ENCODE measurements at places on chromosomes 13 and 19. TPM values are rescaled to one million over a fixed set of nuclear protein-coding genes. Genes with fewer than 3 reads are reported as not detected.
A peak's percentile ranks its signal among the peaks of the same experiment; 100 is the strongest.

DNA sequence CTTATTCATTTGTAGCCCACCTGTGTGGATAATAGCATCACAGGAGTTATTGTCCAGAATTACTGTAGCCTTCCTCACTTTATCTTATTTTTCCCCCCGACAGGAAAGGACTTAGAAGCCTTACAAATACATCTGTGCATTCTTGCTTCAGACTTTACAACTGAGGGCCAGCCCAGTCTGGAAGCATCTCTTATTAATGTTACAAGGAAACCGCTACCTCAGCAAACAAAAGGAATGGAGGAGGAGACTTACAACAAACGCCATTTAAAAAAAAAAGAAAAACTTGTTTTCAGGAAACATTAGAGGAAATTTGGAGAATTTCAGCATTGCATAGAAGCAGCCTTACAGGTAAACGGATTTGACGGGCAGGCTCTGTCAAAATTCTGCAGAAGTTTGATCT is 45.2 kb downstream of the GARRE1 start:
- H3K27ac ChIP-seq, result no peak overlapping the region
- peaks cover 5% of the 10 kb centered on the region for H3K36me3 ChIP-seq
- H3K4me3 ChIP-seq, result no peak overlapping the region
- H3K27me3 ChIP-seq, result no peaks in the 10 kb centered on the region
- no peak for DNase-seq
- no peaks in the 10 kb centered on the region for H3K4me1 ChIP-seq

GRCh38 chr13:28540612-28541011 is 45.7 kb upstream of the FLT1 start:
- no peaks in the 10 kb centered on the region for H3K36me3 ChIP-seq
- peaks cover 5% of the 10 kb centered on the region for H3K4me1 ChIP-seq

Gene CATSPERD
- total RNA-seq, result not detected

DNA sequence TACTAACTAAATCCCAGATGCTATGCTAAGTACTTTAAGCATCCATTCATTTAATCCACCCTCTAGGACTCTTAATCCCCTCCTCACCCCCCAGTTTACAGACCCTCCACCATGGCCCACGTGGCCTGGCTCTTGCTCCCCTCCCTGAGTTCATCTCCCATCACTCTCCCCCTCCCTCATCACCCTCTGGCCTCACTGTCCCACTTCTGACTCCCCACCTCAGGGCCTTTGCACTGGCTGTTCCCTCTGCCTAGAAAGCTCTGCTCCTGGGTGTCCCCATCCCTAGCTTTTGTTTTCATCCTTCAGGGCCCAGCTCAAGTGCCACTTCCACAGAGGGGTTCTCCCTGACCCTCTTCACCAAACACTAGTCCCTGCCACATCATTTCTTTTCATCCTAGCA is 4.2 kb downstream of the B9D2 start:
- no peaks in the 10 kb centered on the region for H3K27me3 ChIP-seq
- no peak overlapping the region for H3K4me3 ChIP-seq
- peaks cover 69% of the 10 kb centered on the region for H3K4me1 ChIP-seq
- DNase-seq, result no peak

DNA sequence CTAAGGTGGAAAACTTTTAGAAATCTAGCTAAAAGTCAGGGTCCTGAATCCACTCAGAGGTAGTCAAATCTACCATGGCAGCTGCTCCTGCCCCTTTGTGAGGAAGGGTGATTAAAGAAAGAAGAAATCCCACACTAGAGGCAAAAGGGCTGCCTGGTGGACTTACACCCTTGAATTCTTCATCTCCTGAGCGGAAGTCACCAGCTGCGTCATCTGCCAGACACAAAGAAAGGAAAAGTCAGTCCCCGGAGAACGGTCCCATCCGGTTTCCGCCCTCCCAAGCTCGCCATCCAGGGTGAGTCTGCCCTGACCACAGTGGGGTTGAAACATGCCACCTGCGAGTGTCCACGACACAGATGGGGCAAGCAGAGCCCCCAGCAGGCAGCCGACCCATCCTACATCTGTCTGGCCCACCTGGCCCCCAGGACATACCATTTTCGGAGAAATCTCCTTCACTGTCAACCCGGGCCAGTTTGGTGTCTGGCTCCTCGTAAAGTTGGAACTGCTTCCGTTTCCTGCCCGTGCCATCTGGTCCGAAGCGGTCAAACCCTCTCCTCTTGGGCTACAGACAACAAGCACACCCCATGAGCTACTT is 7.7 kb downstream of the AKAP8 start:
- H3K36me3 ChIP-seq, result peaks cover 18% of the 10 kb centered on the region
- no peak for DNase-seq
- H3K27me3 ChIP-seq, result no peaks in the 10 kb centered on the region
- no peak overlapping the region for H3K27ac ChIP-seq
- no peak overlapping the region for H3K4me3 ChIP-seq
- peaks cover 4% of the 10 kb centered on the region for H3K4me1 ChIP-seq

DNA sequence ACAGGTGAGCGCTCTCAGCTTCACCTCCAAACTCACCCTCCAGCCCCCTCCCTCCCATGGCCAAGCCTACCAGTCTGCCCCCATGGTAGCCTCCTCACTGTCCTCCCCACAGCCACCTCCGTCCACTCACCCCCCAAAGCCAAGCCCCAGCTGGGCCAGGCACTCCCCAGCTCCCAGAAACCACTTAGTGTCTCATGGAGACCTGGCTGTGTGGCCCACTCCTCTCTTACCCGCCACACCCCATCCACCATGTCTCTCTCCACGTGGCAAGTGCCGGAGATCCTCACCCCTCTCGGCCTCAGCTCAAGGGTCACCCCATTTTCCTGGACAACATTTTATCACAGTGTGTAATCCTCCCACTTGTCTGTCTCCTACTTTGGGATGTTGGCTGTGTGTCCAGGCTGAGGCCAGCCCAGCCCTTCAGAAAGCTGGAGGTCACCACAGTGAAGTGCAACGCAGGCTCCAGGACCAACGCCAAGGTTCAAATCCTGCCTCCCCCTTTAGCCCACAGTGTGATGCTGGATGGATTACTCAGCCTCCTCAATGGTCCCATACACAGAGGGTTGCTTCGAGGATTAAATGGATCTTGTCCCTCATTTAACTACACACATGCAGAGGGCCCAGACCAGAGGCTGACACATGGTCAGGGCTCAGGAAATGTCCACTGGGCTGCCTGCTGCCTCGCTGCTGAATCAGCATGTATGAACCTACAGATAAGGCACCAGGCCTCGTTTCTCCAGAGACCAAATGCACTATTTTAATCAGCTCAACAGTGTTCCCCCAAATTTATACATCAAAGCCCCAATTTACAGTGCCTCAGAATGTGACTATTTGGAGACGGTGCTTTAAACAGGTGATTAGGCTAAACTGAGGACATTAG is 71.3 kb downstream of the CEBPG start:
- peaks cover 1% of the 10 kb centered on the region for H3K4me1 ChIP-seq
- no peak for DNase-seq
- H3K27me3 ChIP-seq, result no peaks in the 10 kb centered on the region
- no peak overlapping the region for H3K27ac ChIP-seq
- H3K36me3 ChIP-seq, result no peaks in the 10 kb centered on the region

- H3K27ac ChIP-seq, result peak overlapping the region; percentile 84
- H3K36me3 ChIP-seq, result peaks cover 43% of the 10 kb centered on the region
- H3K4me1 ChIP-seq, result peaks cover 64% of the 10 kb centered on the region
- H3K4me3 ChIP-seq, result peak overlapping the region; percentile 76
- peaks cover 25% of the 10 kb centered on the region for H3K27me3 ChIP-seq
- peak; percentile 16 for DNase-seq
Observed at GRCh38 chr13:41459432-41460073, 2.2 kb downstream of the RGCC start.

Gene ZNF763
- 1.9 TPM for total RNA-seq

- H3K27ac ChIP-seq, result peak overlapping the region; percentile 77
- H3K4me1 ChIP-seq, result peaks cover 23% of the 10 kb centered on the region
- no peaks in the 10 kb centered on the region for H3K27me3 ChIP-seq
- peak; percentile 59 for DNase-seq
- H3K36me3 ChIP-seq, result peaks cover 57% of the 10 kb centered on the region
Observed at GRCh38 chr19:12194827-12195731, 32.2 kb downstream of the ZNF136 start.

- H3K4me1 ChIP-seq, result peaks cover 14% of the 10 kb centered on the region
- no peak overlapping the region for H3K4me3 ChIP-seq
- H3K27ac ChIP-seq, result no peak overlapping the region
Observed at GRCh38 chr13:25292301-25292700, 5.0 kb upstream of the MTMR6 start.

DNA sequence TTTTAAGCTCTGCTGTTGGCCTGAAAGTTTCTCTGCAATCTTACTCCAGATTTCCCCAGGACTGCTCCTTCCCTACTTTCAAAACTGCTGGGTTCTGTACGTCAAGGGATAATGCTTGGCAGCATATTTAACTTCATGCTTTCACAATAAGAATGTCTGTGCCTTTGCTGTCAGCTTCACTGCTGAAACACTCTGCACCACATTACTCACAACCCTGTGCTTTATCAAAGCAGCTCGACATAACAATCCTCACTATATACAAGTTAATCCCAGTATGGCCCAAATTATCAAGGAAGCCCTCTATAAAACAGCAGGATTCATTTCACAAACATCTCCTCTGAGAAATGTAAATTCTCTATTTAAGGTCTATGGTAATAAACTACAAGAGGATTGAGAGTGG is 17.5 kb downstream of the LATS2 start:
- H3K36me3 ChIP-seq, result no peaks in the 10 kb centered on the region
- no peak for DNase-seq
- peaks cover 11% of the 10 kb centered on the region for H3K4me1 ChIP-seq
- H3K27me3 ChIP-seq, result no peaks in the 10 kb centered on the region
- no peak overlapping the region for H3K4me3 ChIP-seq
- H3K27ac ChIP-seq, result no peak overlapping the region

GRCh38 chr13:102702965-102703725 is 8.3 kb upstream of the METTL21C start:
- H3K4me3 ChIP-seq, result no peak overlapping the region
- no peak for DNase-seq
- H3K4me1 ChIP-seq, result no peaks in the 10 kb centered on the region
- H3K27me3 ChIP-seq, result peaks cover 22% of the 10 kb centered on the region

DNA sequence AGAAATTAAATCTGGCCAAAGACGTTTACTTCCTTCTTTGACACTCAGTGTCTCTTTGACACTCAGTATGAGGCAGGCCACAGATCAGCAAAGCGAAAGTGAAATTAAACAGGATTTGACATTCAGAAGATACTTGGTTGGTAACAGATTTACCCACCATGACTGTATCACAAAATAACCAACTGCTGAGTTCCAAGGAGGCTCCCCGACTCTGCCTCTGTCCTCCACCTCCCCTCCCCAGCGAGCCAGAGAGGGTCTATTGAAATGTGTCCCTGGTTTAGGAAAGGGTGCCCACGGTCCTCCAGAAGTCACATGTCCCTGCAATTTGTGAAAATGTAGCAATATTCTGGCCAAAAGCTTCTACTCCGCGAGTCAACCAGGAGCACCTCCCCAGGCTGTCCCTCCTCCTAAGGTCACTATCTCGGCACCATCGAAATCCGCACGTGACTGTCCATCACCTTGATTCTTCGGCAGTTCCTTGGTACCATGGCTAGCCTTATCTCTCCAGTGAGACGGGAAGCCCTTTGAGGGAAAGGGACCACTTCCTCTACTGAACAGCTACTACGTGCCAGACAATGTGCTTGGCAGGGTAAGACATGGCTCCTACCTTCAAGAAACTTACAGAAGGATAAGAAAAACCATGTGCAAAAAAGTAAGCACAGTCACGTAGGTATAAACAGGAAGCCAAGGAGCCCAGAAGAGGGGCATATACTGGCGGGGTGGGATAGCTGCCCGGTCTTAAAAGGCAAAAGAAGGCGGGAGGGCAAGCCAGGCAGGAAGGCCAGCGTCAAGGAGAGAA is 1.5 kb downstream of the N4BP2L1 start:
- no peaks in the 10 kb centered on the region for H3K27me3 ChIP-seq
- peak overlapping the region; percentile 97 for H3K27ac ChIP-seq
- H3K4me1 ChIP-seq, result peaks cover 38% of the 10 kb centered on the region
- peak overlapping the region; percentile 87 for H3K4me3 ChIP-seq
- peak; percentile 73 for DNase-seq

Gene PALM3
- not detected for total RNA-seq

Gene MYO1F
- total RNA-seq, result 359 TPM

Gene FFAR1
- total RNA-seq, result not detected

- no peaks in the 10 kb centered on the region for H3K36me3 ChIP-seq
- H3K4me3 ChIP-seq, result no peak overlapping the region
- peaks cover 2% of the 10 kb centered on the region for H3K27me3 ChIP-seq
- H3K27ac ChIP-seq, result no peak overlapping the region
- H3K4me1 ChIP-seq, result no peaks in the 10 kb centered on the region
Observed at GRCh38 chr19:29479941-29480340, 45.9 kb upstream of the VSTM2B start.

GRCh38 chr13:108365255-108365654 is 95.7 kb downstream of the TNFSF13B start:
- H3K4me1 ChIP-seq, result no peaks in the 10 kb centered on the region
- no peaks in the 10 kb centered on the region for H3K36me3 ChIP-seq
- no peak for DNase-seq
- H3K27ac ChIP-seq, result no peak overlapping the region
- no peak overlapping the region for H3K4me3 ChIP-seq

DNA sequence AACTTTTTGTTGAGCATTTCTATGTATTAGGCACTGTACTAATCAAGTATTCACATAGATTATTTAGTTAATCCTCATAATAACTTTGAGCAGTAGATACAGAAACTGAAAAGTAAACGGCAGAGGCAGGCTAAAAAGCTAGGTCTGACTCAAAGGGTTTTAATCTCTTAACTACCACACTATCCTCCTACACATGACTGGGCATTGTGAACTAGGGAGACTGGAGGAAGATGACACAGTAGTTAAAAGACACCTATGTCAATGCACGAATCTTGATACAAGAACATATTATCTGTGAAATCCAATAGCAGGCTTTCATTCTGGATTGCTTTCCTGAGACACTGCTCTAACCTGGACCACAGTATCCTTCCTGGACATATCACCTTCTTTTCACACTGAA is 36.3 kb downstream of the MICU2 start:
- peaks cover 3% of the 10 kb centered on the region for H3K4me1 ChIP-seq
- no peak for DNase-seq
- H3K4me3 ChIP-seq, result no peak overlapping the region
- H3K36me3 ChIP-seq, result peaks cover 29% of the 10 kb centered on the region
- no peaks in the 10 kb centered on the region for H3K27me3 ChIP-seq
- no peak overlapping the region for H3K27ac ChIP-seq

Gene FFAR2
- total RNA-seq, result not detected

Gene SPHK2
- 28.2 TPM for total RNA-seq

DNA sequence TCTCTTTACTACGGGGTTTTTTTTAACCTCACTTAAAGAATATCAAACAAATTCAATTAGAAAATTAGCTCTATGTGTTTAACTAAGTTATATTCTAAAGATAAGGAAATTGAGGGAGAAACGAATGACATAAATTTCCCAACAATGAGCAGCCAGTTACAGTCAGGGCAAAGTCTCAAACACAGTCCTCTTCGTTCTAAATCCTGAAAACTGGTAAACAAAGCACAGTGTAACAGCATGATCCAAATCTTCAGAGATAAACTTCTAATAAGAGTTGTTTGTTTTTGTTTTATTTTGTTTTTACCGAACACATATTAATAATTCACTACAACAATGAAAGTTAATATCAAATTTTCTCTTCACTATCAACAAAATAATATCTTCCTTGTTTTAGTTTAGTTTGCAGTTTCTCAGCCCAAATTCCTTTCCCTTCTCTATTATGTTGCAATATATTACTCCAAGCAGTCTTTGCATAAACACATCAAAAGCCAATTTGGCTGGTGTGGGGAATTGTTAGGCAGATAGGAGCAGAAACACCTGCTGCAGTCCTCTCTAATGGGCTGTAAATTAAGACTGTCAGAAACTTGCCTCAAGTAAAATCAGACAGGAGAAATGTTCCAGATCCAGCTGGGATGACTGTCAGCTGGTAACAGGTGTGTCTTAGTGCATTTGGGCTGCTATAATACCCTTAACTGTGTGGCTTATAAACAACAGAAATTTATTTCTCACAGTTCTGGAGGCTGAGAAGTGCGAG is 106.5 kb upstream of the SGCG start:
- no peak overlapping the region for H3K4me3 ChIP-seq
- peaks cover 10% of the 10 kb centered on the region for H3K27me3 ChIP-seq

All from activated CD4-positive, alpha-beta T cell treated with anti-CD3 and anti-CD28 coated beads, Interleukin-2, amount 10 ng/mL, durations not matched to agents 7 days and 5 days (primary cell).